C1 segment of cervical spinal cord (tissue), 14 donors: ENCODE measurements at places on chromosomes 11 and 22.

DNA sequence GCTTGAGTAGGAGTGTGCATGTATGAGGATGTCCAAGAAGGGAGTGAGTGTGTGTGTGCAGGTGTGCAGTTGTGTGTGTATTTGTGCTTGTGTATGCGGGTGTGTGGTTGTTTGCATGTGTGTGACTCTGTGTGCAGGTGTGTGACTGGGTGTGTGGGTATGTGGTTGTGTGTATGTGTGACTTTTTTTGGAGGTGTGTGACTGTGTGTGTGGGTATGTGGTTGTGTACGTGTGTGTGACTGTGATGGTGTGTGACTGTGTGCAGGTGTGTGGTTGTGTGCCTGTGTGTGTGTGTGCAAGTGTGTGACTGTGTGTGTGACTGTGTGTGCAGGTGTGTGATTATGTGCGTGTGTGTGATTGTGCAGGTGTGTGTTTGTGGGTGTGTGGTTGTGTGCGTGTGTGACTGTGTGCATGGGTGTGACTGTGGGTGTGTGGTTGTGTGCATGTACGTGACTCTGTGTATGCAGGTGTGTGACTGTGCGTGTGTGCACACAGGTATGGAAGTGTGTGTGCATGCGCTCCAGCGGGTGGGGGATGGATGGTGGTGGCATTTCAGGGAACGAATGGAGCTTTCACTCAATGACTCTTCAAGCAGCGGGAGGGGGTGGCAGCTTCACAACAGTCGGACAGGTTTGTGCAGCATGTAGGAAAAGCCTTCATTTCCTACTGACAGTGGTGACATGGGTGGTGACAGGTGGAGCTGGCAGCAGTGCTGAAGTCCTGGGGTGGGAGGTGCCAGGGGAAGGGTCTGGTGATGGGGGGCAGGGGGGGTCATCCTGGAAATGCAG lies 47.6 kb downstream of the CACNA1I start:
- DNase-seq, result no peak

- no peak for DNase-seq
Measured at GRCh38 chr11:44005956-44006355, 41.8 kb upstream of the ACCSL start.

DNA sequence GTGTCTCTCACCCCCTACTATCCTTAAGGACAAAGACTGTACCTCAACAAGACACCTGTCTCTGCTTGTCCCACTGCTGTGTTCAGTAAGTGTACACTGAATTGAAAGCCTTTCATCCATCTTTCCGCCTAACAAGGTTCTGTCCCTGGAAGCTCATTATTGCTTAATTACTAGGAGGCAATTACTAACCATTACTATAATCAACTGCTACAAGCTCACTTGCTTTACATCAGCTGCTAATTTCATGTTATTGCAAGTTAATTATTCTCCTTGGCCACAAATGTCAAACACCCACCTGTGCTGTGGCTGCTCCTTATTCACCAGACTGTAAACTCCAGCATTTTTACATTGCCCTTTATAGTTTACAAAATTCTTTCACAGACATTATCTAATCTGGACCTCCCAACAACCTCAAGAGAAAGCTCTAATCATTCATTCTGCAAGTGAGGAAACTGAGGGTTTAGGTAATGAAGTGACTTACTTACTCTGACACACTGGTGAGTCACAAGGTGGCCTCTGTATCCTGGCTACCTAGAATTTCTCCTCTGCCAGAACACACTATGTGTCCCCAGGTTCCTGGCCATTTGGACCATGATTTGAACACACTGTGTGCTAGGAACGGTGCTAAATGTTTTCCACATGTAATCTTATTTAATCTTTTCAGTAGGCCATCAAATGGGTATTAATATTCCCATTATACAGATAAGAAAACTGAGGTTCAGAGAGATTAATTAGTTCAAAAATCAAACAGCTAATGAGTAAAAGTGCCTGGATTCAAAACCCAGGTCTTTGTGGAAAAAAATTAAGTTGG lies 66.7 kb downstream of the RAB30 start:
- DNase-seq, result no peak

DNA sequence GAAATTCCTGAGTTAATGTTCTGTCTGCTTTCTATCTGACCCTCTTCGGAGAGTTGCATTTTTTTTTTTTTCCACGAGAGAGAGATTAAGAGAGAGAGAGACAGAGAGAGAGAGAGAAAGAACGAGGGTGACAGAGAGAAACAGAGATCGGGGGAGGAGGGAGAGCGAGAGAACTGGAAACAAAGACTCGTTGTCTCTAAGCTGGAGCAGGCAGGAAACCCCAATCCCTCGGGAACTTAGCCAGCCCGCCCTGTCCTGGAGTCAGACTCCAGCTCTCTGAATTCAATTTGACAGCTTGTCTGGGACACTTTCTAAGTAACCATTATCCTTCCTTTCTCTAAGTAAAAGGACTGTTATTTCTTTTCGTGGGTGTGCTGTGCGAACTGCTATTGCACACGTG lies 76.9 kb downstream of the KCNJ1 start:
- peak; percentile 8 for DNase-seq

- DNase-seq, result no peak
Measured at GRCh38 chr11:128848815-128849455, 18.2 kb downstream of the KCNJ1 start.

DNA sequence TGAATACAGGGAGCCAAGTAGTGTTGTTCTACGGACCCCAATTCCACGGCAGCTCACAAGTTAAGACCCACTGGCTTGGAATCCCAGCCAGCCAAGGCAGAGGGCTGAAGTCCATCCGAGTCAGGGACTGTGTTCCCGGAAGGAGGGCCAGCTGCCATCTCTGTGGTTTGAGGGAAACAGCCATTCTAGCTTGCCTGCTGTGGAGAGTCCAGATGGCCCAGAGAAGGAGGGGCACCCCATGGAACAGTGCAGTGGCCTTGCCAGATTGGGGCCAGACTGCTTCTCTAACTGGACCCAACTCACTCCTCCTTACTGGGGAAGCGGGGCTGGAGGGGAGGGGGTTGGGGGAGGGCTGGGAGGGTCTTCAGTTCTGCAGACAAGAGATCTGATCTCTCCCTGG lies 156.4 kb downstream of the FAM181B start:
- no peak for DNase-seq

DNA sequence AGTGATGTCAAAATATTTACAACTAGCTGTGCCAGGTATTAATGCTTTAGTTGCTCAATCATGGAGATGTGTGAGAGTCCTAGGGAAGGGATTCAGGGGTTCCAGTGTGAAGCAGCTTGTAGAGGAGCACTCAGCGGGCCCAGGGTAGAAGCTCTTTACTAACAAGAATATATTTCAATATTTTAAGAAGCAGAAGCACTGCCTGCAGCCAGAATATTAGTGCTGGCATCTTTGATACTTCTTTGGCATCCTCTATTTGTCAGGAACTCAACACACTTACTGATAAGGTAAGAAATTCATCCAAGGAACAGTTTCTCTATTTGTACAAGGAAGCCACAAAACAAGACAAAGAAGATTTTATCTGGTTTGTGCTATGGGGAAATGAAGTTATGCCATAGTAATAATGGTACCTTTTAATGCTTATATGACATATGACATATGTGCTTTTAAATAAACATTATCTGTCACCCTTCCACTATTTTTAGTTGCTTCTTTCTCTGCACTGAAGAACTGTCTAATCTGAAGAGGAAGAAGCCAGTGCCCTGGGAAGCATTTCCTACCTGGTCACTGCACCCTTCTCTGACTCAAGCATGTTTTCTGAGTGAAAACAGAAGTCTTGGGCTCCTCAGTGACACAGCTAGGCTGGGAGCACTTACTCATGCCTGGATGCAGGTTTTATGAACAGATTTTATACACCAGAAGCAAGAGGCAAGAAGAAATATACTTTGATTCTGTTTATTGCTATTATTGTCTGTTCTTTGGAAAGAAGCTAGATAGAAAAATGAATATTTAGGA lies 388.1 kb upstream of the CCDC90B start:
- DNase-seq, result no peak

DNA sequence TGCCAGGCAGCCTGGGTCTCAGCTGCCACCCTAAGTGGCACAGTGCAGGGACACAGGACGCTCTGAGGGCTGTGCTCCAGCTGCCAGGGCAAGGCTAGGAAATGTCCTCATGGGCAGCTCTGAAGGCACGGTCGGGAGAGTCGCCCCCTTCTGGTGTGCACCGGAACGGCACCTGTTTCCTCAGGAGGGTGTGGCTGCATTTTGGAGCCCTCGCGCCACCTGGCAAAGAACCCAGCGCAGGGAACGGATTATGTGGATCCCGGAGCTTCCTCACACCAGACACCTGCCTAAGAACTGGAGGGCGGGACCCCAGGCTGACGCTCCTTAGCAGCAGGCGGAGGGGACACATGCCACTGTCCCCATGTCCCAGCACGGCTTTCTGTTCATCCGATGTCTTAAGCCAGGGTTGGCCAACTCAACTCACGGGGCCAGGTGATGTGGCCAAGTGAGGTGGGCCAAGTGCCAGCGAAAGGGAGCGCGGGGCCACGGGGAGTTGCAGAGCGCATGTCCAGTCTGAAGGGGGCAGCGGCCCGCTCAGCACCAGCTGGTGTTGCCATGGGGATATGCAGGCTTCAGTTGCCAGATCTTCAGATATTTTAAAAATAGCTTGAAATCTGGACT lies 5.1 kb upstream of the SLC22A8 start:
- DNase-seq, result no peak

GRCh38 chr11:134762248-134763029 lies 350.4 kb upstream of the B3GAT1 start:
- DNase-seq, result no peak

- no peak for DNase-seq
Measured at GRCh38 chr11:117502015-117502778, 174.5 kb downstream of the CEP164 start.

- no peak for DNase-seq
Measured at GRCh38 chr11:116691771-116692177, 81.0 kb downstream of the BUD13 start.

DNA sequence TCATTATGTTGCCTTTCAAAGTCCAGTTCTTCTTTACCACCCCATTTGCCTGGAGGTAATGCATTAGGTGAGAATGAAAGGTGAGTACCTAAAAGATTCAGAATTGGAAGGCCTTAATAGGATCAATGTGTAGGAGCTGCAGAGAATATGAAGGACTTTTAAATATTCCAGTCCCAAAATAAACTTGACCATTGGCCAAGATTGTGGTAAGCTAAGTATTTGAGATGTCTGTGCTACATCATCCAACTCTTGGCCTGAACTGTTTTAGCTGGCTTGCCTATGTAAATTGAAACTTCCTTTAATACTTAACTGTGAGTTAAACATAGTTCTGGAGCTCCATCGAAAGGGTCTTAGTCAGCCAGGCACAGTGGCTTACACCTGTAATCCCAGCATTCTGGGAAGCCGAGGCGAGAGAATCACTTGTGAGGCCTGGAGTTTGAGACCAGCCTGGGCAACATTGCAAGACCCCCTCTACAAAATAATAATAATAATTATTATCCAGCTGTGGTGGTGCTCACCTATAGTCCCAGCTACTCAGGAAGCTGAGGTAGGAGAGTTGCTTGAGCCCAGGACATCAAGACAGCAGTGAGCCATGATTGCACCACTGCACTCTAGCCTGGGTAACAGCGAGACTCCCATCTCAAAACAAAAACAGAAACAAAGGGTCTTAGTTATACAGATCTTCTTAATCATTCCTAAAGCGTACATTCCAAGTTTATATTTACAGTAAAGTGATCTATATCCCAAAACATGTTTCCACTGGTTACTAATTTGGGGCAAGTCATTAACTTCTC lies 29.8 kb downstream of the MTMR3 start:
- DNase-seq, result no peak

- no peak for DNase-seq
Measured at GRCh38 chr11:17585911-17586695, 39.0 kb downstream of the OTOG start.

GRCh38 chr11:10818594-10818993 lies 9.9 kb upstream of the EIF4G2 start:
- DNase-seq, result no peak

DNA sequence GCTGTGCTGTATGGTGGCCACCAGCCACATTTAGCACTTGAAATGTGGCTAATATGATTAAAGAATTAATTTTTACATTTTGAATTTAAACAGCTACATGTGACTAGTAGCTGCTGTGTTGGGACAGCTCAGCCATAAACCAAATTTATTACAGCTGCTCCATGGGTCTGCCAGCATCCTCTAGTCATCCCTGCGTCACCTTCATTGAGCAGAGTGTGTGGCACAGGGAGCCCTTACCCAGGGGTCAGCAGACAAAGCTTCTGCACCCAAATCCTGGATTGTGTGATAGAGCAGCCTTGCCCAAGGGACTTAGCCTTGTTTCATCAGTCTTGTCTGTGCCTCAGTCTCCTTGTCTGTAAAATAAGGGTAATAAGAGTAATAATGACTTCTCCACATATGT lies 19.4 kb upstream of the ACCSL start:
- DNase-seq, result no peak

GRCh38 chr22:33129621-33130020 lies 71.4 kb upstream of the SYN3 start:
- DNase-seq, result no peak

DNA sequence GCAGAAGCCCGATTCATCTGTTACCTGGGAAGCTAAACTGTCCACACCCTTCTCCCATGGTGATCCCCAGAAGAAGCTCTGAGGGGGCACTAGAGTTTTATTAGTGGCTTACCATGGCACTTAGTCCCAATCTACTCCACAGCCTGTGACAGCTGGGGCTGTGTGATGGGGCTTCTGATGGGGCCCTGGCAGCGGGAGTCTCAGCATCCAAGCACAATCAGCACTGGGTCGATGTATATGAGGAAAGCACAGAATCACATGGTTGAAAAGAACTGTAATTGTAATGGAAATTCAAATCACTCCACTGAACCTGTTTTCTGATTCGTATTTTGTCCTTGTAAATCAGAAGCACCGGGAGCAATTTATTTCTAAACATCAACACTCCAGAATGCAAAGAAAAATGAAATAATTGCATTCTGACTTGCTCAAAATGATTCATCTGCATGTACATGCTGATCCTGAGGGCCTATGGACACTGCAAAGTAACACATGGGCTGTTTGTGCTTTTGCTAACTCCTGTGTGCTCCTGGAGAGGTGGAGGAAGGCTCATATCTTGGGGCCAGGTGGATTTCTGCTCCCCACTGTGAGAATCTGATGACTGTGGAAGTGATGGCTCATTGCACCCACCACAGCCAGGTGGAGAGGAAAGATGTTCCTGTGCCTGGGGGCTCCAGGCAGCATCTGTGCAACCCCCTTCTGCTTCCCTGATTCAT lies 203.0 kb downstream of the KIRREL3 start:
- DNase-seq, result no peak

DNA sequence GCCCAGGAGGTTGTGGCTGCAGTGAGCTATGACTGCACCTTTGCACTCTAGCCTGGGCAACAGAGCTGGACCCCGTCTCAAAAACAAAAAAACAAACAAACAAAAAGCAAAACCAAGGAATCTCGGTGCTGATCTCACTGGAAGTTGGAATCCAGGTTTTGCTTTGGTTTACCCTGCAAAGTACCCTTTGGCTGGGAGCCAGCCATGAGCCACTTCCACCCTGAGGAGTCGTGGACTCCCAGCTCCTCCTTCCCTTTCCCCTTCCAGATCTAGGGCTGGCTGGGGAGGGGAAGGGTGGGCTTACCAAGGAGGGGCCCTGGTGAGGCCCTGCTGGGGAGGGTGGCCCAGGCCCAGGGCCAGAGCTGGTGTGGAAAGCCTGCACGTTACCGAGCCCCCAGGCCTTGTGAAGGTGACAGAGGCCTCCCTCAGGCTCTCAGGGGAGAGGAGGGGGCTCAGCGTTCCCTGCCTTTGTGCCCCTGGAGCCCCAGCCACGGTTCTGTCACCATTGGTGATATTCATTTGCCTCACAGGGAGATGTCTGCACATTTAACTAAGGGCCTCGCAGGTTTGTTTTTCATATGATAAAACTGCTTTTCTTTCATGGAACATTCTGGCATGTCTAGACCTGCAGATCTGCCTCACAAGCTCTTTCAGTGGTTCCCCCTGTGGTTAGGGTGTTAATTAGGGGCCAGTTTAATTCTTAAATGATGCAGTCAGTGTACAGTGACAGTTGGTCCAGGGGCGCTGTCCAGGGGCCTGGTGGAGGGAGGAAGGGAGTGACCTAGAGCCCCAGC lies 29.0 kb downstream of the FBLN1 start:
- DNase-seq, result no peak
